ENCODE measurements at places on chromosomes 3 and 15.

- DNase-seq: no peak
Observed at GRCh38 chr3:111768571-111769100, 90.4 kb upstream of the PHLDB2 start.

DNA sequence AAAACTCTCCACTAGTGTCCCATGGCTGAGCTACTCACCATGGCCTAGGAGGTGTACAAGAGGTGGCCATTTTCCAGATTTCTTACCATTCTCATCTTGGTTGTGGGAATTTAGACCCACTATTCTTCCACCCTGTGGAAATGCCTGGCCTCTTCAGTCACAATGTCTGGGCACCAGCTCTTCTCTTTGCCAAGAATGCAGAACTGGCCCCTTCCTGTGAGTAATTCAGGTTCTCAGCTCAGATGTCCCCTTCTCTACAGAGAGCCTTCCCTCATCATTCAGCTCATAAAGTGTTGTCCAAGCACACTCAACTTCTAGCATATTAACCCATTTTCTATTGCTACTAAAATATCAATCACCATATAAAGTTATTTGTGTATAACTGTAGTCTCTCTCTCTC is 575.5 kb upstream of the KCNMB2 start:
- no peak for DNase-seq

DNA sequence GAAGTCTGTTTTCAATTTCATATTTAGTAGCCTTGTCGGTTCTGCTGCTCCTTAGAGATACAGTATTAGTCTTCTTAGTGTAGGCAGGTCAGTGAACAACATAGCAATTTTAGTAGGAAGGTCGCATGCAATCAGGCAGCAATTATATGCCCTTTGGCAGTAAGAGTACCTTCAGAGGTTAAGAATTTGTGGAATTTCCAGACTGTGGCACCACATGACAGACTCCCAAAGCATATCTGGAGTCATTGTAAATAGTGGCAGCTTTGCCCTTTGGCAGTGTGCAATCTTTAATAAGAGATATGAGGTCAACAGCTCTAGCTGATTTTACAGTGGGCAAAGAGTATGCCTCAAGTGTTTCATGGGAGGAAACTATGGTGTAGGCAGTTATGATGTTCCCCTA is 1532.5 kb upstream of the CADM2 start:
- DNase-seq: no peak

GRCh38 chr3:143170676-143171075 is 51.1 kb downstream of the CHST2 start:
- DNase-seq: no peak

GRCh38 chr3:119352034-119352609 is 57.9 kb downstream of the ARHGAP31 start:
- DNase-seq: peak; percentile 53

DNA sequence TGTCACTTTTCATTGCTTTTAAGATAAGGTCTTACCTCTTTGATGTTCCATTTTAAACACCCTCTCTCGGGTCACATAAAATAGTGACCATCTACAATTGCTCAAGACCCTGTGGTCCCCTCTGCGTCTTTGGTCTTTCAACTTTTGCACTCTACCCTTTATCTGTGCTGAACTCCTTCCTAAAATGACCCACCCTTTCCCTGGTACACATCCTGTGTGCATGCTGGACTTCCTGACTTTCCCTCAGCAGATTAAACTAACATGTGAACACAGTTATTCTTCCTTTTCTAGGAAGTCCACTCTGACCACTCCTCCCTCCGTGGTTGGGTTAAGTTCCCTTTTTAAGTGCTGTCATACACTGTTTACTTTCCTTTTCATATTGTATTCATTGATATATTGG is 414.2 kb downstream of the GABRB3 start:
- DNase-seq: no peak

- no peak for DNase-seq
Observed at GRCh38 chr15:64180235-64180824, 17.5 kb upstream of the PPIB start.

DNA sequence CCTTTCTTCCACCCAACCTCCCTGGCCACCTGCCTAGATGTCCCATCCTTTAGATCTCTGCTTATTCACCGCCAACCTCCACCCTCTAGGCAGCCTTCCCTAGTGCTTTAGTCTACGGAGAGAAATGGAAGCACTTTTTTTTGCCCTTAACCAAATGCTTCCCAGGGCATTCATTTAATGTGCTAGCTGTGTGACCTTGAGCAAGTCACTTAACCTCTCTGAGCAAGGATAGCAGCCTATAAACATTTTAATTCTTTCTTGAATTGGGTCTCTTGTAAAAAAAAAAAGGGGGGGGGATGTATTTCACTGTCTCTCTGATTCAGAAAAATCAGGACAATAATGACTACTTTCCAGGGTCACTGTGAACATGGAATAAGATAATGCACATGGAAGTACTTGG is 3.2 kb upstream of the INSYN1 start:
- DNase-seq: no peak

DNA sequence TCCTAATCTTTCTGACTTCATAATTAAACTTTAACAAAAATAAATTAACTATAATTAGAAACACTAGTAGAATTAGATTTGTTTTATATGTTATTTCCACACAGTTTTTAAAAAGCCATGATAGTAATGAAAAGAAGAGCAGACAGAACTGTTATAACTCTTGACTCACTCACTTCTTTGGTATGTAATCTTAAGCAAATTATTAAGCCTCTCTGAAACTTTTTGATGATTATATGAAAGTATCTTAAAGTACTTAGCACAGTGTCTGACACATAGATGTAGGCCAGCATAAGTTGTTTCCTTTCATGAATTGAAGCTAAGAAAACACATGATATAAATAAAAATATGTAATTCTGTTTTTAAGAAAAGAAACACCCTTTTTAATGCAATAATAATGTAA is 123.6 kb upstream of the MLF1 start:
- DNase-seq: no peak

GRCh38 chr15:93037820-93038705 is 50.9 kb downstream of the RGMA start:
- no peak for DNase-seq

DNA sequence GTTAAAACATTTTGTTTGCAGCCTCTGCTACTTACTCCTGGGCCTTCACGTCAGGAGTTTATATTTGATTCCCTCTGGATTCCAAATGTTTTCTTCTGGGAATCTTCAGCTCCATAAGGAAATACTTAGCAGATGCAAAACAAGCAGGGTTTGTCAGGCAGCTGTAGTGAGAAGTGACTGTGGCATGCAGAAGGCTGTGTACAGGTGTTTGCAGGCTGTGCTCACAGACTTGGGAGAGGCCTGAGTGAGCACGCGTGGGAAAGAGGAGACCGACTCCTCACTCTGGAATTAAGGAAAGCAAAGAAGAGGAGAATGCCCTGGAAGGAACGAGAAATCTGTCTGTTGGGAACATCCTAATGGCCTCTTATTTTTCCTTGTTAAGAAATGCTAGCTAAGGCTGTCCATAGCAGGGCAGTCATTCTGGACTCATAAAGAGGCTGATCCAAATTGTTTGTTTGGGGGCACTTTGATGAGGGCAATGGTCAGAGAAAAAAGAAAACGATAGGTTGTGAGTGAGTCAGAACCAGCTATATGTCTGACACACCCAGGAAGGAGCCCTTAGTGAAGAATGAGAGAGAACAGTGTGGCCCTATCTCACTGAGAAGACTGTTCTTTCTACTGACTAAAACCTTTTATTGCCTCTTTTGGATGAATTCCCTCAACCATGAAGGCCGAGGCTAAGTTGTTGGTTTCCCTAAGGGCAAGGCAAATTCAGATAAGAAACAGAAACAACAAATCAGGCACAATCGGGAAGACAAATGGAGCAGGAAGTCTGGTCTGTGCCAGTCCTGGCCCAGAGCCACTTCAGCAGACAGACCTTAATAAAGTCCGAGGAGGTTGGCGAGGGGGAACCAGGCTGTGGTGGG is 82.6 kb downstream of the TGFBR2 start:
- no peak for DNase-seq

- no peak for DNase-seq
Observed at GRCh38 chr15:26287381-26287780, 424.3 kb upstream of the ATP10A start.

DNA sequence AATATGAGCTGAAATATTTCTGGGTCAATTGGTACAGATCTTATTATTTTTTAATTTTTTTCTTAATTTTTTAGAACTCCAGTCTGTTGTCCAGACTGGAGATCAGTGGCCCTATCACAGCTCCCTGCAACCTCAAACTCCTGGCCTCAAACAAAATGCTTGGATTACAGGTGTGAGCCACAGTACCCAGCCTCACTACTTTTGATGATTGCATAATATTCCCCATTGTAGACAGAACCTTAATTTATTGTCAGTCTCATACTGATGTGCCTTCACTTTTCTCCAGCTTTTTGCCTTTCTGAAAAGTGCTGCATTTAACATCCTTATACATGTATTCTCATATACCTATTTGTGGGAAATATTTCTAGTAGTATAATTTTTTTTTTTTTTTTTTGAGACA is 144.9 kb downstream of the LIPC start:
- no peak for DNase-seq

- peak; percentile 66 for DNase-seq
Observed at GRCh38 chr15:40928821-40929659, at the start of gene DLL4. DLL4 (plus strand) TSS chr15:40929340; CDS start chr15:40929669, 329 bp downstream.

DNA sequence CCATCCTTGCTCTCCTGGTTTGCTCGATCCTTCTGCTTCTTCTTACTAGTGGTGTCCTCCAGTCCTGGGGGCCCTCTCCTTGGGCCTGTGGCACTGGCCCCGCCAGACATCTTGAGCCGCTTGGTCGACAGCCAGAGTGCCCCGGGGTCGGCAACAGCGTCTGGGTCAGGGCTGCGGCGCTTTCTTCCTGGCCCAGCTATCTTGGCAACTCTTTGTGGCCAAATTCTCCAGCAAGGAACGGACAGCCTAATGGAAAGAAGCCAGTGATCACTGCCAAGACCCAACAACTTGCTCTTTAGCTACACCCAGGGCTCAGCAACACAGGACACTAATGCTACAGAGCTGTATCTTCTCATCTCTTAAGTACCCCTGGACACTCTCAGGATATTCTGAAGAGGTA is 1.6 kb downstream of the USP19 start:
- DNase-seq: no peak

GRCh38 chr3:119767936-119768601 is 13.8 kb upstream of the NR1I2 start:
- no peak for DNase-seq

DNA sequence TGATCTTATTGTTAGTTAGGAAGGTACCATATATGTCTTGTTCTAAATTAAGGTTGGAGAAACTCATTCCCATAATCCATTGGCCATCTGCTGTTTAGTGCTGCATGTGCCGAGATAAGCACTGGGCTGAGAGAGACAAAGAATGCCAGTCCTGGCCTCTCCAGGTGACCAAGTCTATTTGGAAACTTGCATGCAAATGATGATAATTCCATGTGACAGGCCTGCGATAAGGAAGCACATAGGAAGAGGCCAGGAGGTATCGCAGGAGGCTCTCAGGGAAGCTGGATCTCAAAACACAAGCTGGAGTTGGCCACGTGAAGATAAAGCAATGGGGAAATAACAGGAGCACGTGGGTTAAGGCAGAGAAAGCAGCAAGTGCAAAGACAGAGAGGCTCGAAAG is 39.7 kb downstream of the MYO5C start:
- no peak for DNase-seq

DNA sequence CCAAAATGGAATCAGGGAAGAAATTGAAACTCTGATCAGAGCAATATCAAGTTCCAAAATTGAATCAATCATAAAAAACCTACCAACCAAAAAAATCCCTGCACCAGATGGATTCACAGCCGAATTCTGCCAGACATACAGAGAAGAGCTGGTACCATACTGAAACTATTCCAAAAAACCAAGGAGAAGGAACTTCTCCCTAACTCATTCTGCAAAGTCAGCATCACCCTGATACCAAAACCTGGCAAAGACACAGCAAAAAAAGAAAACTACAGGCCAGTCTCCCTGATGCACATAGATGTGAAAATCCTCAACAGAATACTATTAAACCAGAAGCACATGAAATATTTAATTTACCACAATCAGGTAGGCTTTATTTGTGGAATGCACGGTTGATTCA is 118.1 kb downstream of the MYRIP start:
- no peak for DNase-seq

- DNase-seq: no peak
Observed at GRCh38 chr3:193945143-193945542, 190.8 kb upstream of the HES1 start.

GRCh38 chr15:77863491-77864105 is 213.9 kb downstream of the TBC1D2B start:
- DNase-seq: no peak

DNA sequence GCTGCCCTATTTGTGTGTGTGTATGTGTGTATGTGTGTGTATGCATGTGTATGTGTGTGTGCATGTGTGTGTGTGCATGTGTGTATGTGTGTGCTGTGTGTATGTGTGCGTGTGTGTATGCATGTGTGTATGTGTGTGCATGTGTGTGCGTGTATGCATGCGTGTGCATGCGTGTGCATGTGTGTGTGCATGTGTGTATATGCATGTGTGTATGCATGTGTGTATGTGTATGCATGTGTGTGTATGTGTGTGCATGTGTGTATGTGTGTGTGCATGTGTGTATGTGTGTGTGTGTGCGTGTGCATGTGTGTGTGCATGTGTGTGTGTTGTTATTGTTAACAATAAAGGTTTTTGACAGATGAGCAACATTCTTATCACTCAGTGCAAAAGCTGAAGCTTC is 110.8 kb upstream of the HES1 start:
- DNase-seq: no peak

DNA sequence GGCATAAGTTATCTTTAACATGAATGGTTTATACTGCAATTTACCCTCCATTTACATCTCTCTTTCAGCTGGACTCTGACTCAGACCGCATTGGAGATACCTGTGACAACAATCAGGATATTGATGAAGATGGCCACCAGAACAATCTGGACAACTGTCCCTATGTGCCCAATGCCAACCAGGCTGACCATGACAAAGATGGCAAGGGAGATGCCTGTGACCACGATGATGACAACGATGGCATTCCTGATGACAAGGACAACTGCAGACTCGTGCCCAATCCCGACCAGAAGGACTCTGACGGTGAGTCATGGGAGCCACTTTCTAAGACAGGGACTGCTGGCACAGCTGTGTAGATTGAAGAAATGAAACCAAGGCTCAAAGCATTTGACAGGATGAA is 11.6 kb downstream of the THBS1 start:
- no peak for DNase-seq

DNA sequence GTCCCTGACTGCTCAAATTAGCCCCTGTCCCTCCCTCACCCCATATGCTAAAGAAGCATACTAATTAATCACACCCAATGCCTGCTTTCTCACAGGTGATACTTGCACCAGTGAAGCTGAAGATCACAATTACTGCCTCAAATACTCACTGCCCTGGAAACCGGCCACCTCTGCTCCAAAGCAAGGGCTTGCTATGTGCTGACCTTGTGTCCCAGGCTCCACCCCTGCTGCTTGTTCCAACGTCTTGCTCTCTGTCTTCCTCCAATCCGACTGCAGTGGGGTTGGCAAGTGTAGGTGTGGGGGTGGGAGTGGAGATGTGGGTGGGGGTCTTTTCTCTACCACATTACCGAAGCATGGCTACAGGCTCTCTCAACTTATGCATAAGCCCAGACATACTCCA is 55.7 kb upstream of the PSMD6 start:
- DNase-seq: no peak

GRCh38 chr3:131586277-131586676 is 83.5 kb upstream of the MRPL3 start:
- no peak for DNase-seq

- peak; percentile 75 for DNase-seq
Observed at GRCh38 chr3:66394019-66394752, 106.6 kb downstream of the LRIG1 start.
